ENCODE measurements at places on chromosomes 3 and 15.

- peak; percentile 14 for DNase-seq
These were observed 939.4 kb downstream of the MCTP2 start for GRCh38 chr15:95170561-95171380.

- no peak for DNase-seq
These were observed 393 bp downstream of the CNTN6 start for GRCh38 chr3:1093217-1093616.

DNA sequence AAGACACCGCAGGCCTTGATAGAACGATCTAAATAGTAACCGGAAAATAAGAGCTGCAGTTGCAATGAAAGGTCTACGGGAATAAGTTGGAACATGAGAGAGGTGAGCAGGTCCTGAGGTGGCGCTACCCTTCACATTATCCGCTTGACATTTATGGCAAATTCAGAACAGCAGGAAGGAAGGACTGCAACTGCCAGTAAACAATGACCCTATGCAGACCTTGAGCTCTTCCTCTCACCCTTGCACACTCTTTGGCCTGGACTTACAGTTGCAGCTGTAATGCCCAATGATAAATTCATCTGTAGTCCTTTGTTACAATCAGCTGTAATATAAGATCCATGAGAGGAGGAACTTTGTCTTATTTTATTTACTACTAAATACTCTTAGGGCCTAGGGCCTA is 32.3 kb upstream of the TRIM59 start:
- no peak for DNase-seq

DNA sequence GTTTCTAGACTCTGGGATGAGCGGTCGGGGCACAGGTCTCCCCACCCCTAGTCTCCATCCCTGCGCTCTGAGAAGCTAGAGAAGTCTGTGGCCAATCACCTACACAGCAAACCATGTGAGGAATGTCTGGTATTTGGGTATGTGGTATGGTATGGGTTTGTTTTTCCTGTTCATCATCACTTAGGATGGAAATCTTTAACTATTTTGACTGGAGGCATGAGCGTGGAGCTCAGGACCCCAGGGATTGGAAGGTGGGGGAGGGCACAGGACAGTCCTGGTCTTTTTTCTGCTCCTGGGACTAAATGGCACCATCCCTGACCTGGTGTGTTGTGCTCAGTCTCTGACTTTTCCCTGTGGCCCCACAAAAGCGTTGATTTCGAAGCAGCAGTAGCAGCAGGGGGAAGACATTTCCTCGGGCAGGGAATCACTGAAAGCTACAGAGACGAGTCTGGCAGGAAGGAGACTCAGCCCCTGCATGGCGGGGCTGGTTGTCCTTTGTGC is 191.7 kb upstream of the TPM1 start:
- peak; percentile 80 for DNase-seq

DNA sequence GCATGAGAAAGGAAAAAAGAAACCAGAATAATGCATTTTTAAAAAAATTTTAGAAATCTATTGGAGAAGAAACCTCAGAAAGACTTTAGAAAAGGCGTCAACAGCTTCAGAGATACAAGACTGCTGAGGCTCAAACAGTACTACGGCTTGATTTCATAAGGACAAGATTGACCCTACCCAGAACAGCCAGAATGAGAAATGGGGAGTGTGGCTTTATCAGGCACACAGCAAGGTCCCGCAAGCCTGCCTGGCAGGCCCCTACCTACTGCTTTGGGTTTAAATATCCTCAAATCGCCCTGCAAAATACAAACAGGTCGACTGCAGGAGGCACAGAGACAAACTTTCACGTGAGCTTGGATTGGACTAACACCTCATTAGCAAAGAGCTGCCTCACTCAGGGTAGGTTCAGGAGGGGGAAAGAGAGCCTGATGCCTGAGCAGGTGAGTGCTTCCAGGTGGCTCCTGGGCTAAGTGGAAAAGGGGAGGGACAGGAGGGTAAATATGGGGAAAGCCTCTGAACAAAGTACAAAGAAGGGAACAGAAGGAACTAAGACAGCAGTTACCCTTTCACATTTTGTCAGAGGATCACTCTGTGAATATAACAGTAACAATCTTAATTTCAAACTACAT is 87.5 kb downstream of the RORA start:
- no peak for DNase-seq

DNA sequence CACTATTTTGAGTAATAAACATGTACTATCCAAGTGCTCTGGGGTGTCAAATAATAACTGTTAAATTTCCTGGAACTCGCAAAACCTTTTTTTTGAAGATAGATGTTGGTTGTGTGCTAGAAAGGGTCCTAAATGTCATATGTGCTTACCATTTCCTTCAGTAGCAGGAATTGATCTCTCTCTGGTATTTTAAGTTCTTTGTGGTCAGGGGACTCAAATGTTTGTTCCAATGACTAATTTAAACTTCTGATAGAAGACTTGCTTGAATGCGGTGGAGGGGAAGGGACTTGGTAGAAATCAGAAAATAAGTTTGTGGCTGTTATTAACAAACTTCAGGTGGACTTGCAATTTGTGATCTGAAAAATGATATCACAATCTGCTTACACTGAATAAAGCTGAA is 26.8 kb downstream of the ARIH2 start:
- no peak for DNase-seq

Measured in HTR-8/SVneo (cell line).